ENCODE measurements at places on chromosomes 7 and 10.

- no peak for DNase-seq
These were observed 33.6 kb downstream of the HIPK2 start for GRCh38 chr7:139743967-139744767.

- no peak for DNase-seq
These were observed 6.6 kb upstream of the AGFG2 start for GRCh38 chr7:100532165-100533022.

DNA sequence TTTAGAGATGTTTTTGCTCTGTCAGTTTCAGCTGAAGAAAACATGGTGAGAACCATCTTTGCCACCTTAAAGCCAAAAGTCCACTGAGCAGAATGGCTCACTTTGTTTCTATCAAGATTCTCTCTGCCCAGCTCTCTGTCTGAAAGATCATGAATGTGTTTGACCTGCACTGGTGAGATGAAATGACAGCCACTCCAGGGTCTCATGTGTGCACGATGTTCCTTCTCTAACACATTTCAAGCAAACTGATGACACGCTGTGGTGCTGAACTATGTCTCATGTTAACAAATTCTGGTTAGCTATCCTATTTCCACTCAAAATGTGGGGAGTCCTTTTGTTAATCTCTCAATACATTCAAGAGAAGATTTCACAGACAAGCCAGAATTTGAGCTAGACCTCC lies 260.6 kb downstream of the GLI3 start:
- no peak for DNase-seq

GRCh38 chr10:111077785-111078504 lies 1.1 kb downstream of the ADRA2A start:
- no peak for DNase-seq

- DNase-seq: peak; percentile 19
These were observed 40.4 kb upstream of the DLX5 start for GRCh38 chr7:97064972-97065587.

DNA sequence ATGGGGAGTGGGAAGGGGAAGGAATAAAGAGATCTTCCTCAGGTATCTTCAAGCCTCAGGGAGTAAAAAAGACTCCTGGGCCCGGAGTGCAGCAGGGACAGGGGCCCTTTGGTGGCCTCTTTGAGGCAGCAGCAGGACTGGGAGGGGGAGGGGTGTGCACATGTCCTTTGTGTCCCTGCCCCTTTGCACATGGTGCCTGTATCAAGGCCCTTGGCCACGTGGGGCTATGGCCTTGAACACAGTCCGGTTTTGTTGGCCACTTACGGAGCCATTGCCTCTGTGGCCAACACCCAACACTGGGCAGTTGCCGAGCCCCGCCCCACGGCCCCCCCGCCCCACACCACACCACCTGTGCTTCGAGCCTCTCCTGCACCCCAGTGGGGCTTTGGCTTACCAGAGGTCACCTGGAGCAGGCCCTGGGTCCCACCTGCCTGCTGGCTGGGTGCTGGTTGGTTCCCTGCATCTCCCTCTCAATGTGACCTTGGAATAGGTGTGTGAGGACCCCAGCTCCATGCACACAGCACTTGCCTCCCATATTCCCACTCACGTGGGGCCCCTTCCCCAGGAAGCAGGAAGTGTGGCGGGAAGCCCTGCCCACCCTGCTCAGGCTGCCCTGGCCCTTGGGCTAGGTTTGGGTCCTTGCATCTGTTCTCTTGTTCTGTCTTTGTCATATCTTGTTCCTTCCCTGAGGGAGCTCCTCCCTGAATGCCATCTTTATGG lies 5.4 kb downstream of the SAP25 start:
- no peak for DNase-seq

DNA sequence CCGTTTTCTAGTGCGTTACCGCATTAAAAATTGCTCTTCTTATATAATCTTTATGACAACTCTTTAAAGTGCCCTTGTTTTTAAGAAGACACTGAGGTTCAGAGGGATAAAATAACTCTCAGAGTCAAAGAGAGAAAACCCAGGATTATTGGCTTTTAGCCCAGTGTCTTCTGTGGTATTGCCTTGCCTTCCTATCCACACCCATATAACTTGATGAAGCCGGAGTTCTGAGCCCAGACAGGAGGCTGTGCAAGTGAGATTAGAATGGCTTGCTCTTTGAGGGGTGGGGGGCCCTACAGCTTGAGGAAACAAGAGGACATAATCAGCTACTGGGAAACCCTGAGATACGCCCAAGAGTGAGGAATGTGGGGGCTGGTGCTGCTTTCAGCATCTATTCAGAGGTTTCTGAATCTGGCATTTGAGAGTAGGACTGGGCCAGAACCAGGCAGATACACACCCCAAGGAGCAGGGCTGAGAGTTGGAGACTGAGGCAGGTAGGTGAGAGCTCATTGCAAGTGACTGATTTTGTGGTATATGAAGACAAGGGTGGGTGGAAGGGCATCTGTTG lies 2.3 kb downstream of the PRXL2A start:
- no peak for DNase-seq

DNA sequence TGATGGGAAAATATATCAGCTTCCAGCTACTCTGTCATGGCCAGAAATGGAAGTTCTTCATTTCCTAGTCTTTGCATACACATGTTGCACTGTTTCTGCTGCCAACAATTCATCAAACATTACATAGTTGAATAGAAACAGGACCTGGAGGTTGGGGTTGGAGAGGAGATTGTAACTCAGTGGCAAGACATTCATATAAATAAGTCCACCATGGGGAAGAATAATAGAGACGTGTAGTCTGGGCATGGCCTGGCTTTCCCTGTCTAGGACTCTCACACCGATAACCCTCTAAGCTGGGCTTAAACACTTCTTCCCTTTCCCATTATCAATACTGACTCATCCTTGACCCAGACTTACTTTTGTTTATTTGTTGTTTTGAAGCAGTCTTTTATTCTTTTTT lies 155.7 kb downstream of the PLPP4 start:
- DNase-seq: no peak

All from D721Med (cell line).